Activated CD4-positive, alpha-beta T cell treated with anti-CD3 and anti-CD28 coated beads, Interleukin-2, amount 50 U/mL, for 16 hours (primary cell): ENCODE measurements at places on chromosomes 1 and 21.

DNA sequence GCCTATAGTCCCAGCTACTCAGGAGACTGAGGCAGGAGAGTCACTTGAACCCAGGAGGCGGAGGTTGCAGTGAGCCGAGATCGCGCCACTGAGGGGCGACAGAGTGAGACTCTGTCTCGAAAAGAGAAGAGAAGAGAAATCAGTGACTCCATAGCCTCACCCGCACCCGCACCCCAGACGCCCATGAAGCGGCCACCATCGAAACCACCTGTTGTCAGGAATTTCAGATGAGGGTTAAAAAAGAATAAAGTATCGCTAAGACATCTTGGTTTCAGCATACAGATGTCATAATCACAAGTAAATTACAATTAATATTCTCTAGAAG, 47.4 kb downstream of the NPHP4 start:
- DNase-seq, result no peak

DNA sequence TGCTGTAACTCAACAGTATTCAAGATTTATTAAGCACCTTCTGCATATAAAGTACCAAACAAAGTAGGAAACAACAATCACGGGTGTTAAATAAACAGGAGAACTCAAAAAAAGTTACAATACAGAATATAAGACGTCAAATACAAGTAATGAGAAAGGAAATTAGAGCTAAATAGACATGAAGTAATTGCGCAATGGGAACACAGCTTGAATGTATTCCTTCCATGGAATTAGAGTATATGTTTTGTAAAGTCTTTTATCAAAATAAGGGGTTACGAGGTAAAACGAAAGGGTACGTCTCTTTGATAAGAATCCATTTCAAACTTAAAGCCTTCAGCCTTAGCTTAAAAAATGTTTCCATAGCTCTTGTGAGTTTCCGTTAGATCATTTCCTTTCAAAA, 109.1 kb downstream of the SPATA6 start:
- no peak for DNase-seq

DNA sequence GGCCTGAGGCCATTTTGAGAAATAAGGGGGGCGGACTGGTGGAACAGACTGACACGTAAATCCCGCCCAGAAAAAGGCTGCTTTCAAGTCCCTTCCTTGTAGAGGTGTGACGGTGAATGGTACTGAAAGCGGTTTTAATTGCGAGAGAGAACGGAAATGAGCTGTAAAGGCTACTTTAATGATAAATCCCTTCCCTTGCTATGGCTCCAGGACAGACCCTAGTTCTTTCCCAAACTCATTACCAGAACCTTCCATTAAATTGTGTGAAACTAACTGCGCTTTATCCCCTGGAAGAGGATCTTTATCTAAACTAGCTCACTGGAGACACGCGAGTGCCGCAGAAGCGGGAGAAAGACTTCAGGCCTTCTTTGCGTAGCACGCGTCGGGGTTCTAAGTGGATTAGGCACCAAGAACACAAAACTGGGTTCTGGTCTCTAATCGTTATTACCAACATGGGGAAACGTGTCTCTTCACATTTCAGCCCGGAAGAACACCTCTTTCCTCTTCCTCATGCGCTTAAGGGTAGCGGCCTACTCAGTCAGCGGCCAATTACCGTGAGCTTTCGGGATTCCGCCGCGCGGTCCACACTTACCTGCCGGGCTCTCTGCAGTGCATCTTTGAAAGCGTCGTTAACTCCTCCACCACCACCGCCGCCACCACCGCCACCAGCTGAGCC, 441 bp downstream of the FUBP1 start:
- peak; percentile 96 for DNase-seq

- DNase-seq, result peak; percentile 56
Measured at GRCh38 chr1:153919876-153920852, 2.6 kb downstream of the GATAD2B start.

GRCh38 chr21:26965040-26965906, 1.6 kb downstream of the ADAMTS5 start:
- DNase-seq, result no peak

- no peak for DNase-seq
Measured at GRCh38 chr1:98478121-98478520, 183.4 kb upstream of the SNX7 start.

GRCh38 chr21:38303300-38303699, 46.5 kb downstream of the KCNJ15 start:
- DNase-seq, result no peak

- DNase-seq, result no peak
Measured at GRCh38 chr1:35707601-35708440, 10.9 kb downstream of the C1orf216 start.

- DNase-seq, result no peak
Measured at GRCh38 chr21:41859297-41859980, 19.7 kb downstream of the PRDM15 start.

DNA sequence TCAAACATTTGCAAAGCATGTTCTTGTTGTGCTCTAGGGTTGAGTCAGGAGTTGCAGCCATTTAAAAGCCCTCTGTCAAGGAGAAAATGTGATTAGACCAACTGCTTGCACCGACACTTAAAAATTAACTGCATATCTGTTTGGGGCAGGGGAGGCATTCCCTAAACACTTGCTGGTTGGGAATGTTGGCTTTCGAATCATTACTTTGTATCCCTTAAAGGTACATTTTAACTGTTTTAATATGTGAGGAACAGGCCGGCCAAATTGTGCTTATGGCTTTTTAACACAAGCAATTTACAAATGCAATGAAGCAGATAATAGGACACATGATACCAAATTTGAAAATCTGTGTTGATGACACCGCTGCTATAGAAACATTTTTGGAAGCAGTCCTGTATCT, 159.1 kb downstream of the LHX8 start:
- DNase-seq, result no peak

GRCh38 chr1:182248721-182249120, 142.9 kb downstream of the GLUL start:
- peak; percentile 87 for DNase-seq

DNA sequence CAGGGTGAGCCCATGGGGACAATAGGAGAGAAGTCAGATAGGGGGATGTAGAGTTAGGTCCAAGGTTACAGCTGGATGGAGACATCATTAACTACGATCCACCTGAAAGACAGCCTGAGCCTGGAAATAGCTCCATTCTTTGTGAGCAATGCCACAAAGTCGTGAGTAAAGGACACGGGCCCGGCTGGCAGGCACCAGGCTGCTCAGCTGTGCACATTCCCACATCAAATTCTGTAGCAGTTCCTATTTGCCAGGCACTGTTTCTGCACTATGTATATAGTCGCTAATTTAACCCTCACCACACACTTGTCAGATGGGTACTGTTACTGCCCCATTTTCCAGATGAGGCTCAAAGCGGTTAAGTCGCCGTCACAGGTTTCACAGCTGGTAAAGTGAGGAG, 338.0 kb upstream of the KAZN start:
- no peak for DNase-seq

GRCh38 chr1:246506674-246507481, at the start of gene SMYD3:
Gene SMYD3 (minus strand): TSS chr1:246507279.
- DNase-seq, result peak; percentile 88

GRCh38 chr1:9004031-9004699, 22.1 kb downstream of the SLC2A7 start:
- no peak for DNase-seq

DNA sequence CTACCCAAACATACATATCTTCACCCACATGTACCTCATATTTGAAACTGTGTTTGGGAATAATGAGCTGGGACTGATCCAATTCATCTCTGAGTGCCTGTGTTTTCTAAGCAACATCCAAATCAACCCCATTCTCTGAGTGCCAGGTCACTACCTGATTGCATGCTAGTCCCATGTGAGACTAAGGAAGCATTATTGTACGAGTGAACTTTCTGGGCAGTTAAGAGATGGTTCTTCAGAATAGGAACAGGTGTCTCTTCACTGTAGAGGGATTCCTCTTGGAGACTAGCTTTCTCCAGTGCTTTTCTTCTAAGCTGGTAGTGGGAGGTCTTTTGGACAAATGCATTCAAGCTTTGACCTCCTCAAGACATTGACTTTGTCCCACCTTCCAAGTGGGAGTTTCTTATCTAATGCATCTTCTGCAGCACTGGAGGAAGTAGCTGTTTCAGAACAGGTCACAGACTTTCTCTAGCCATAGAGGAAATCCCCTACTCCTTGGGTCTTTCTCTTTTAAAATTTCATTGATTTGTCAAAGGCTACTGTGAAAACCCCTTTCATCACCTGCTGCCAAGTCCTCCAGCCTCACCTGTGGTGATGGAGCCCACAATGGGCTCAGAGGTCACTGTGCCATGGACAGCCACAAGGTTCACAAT, 172.0 kb upstream of the KIAA0040 start:
- DNase-seq, result peak; percentile 6

GRCh38 chr1:119108988-119109387, 31.5 kb downstream of the WARS2 start:
- no peak for DNase-seq

DNA sequence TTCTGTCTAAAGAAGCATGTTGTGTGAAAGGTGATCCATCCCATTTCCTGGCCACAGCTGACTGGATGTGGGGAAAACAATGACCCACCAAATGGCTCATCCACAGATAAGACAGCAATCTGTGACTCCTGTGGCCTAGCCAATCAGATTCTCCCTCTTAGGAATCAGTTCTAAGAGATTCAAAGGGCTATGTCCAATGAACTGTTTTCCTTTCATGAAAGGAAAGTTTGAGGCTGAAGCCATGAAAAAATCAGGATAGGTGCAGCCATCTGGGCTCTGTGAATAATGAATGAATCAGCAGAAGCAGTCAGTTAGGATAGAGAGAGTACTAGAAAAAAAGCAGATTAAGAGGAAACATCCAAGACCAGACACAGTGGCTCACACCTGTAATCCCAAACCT, 164.7 kb downstream of the NRIP1 start:
- no peak for DNase-seq

- DNase-seq, result no peak
Measured at GRCh38 chr1:156167536-156167935, 14.2 kb downstream of the SEMA4A start.

GRCh38 chr1:246971090-246971721, 36.7 kb downstream of the ZNF695 start:
- DNase-seq, result peak; percentile 27

GRCh38 chr1:190453550-190453949, 24.1 kb downstream of the BRINP3 start:
- DNase-seq, result no peak

DNA sequence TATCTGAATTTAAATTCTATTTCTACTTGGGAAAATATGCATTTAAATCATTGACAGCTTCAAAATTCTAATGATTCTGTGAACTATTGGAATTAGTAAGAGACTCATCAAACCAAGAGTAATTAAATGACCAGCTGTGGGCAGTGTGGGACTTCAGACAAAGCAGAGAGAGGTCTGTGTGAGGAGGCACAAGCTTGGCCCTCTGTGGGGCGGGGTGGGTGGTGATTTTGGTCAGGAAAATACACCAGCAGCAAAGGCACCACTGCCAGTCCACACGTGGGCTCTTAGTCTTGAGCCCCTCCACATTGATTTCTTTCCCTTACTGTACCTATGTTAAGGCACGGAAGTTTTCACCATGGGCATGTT, 39.2 kb upstream of the RAB4A start:
- no peak for DNase-seq

DNA sequence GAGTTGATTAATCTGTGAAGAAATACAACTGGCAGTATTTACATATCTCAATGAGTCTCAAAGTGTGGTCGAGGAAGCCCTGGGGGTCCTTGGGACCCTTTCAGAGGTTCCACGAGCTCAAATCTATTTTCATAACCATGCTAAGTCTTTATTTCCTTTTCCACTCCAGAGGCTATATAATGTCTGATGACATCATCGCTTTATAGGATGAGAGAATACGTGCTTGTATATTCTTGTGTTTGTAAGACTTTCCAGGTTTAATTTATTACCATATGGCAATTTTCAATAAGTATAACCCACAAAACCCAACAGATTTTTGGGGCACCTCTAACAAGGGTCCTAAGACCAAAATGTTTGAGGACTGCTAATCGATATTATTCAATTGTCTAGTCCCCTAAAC, 1.4 kb upstream of the SLC19A2 start:
- DNase-seq, result no peak

DNA sequence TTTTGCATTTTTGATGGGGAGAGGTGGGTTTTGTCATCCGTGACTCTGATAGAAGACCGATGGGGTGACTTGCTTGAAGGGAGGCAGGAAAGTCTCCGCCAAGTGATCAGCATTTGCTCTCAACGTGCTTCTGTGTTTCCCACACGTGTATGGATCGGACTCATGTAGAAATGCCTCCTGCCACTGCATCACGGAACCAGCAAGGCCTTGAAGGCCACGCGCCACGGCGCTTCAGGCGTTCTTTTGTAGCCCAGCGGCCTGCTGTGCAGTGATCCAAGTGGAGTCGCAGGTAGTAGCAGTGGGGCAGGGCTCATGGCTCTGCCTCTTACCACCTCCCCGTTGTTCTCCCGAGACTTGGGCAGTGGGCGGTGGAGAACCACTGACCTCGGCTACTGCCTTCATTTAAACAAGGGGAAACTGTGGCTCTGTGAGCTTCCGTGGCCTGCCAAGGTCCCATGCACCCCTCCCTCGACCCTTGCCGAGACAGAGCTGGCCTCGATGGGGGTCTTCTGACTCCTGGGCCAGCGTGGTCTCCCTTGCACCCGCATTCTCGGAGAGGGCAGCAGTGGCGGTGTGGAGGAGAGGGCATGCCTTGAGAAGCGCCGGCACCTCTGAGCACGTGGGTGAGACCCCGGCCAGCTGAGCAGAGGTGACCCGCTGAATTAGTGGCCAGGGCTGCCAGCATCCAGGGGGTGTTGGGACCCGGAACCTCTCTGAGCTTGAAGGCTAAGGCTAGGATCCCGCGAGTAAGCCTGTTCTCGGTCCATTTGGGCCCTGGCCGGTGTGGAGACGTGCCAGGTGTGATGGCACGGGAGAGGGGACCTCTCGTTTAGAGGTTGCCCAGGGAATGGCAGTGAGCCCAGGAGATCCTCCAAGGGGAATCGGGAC, 46.1 kb upstream of the ABCG1 start:
- DNase-seq, result no peak

DNA sequence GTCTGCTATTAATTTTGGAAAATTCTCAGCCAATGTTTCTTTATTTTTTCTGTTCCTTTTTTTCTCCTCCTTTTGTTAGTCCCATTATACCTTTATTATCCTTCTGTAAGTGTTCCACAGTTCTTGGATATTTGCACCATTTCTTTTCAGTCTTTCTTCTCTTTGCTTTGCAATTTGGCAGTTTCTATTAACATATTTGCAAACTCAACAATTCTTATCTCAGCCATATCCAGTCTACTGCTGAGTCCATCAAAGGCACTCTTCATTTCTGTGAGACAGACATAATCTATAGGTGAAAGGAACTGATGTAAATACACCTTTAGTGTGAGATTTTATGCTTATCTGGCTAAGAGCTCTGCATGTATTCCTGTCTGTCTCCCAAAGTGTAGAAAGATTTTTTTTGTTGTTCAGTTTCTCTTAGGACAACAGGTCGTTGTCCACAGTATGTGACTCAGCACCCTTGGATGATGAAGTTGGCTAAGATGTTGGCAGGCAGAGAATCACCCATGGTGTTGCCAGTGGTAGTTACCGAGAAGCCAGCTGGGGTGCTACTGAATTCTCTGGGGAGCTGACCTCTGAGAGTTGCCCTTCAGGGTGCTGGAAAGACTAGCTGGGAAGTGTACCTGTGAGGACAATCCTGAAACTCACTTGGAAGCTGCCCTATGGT, 38.4 kb downstream of the LEPR start:
- no peak for DNase-seq

GRCh38 chr1:27335506-27336422, 6.1 kb upstream of the SYTL1 start:
- no peak for DNase-seq
